ENCODE measurements at places on chromosomes 16 and 17. TPM values are rescaled to one million over a fixed set of nuclear protein-coding genes. Genes with fewer than 3 reads are reported as not detected.

Gene MC1R
- 2.2 TPM for polyA plus RNA-seq

GRCh38 chr16:27275394-27275793 is 6.8 kb upstream of the NSMCE1 start:
- DNase-seq, result no peak

DNA sequence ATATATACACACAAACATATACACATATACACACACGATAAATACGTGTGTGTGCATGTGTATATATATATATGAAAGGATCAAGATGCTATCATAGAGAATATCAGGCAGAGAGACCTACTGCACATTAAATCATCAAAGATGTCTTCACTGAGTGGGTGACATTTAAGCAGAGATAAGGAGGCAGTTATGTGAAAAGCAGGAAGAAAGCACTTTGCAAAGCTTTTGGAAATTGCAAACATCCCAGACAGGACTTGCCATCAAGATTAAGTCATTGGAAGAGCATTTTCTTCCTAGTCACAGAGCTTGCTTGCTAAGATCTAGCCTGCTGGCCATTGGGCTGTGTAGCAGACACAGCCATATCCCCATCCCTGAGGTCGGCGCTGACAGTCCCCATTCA is 56.4 kb downstream of the VAT1L start:
- DNase-seq, result no peak

DNA sequence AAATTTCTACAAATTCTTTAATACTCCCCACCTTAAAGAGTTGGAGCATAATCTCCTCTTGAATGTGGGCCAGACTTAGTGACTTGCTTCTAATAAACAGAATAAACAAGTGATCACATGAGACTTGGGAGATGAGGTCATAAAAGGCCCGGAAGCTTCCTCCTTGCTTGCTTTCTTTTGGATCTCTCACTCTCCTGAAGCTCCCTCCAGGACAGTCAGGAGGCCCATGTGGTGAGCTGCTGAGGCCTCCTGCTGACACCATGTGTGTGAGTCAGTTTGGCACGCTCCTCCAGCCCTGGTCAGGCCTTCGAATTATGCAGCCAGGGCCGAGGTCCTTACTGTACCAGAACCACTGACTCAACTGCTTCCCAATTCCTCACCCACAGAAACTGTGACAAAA is 53.2 kb downstream of the NDEL1 start:
- no peak for DNase-seq

GRCh38 chr17:77366206-77366557 is 225.4 kb downstream of the SEC14L1 start:
- DNase-seq, result no peak

DNA sequence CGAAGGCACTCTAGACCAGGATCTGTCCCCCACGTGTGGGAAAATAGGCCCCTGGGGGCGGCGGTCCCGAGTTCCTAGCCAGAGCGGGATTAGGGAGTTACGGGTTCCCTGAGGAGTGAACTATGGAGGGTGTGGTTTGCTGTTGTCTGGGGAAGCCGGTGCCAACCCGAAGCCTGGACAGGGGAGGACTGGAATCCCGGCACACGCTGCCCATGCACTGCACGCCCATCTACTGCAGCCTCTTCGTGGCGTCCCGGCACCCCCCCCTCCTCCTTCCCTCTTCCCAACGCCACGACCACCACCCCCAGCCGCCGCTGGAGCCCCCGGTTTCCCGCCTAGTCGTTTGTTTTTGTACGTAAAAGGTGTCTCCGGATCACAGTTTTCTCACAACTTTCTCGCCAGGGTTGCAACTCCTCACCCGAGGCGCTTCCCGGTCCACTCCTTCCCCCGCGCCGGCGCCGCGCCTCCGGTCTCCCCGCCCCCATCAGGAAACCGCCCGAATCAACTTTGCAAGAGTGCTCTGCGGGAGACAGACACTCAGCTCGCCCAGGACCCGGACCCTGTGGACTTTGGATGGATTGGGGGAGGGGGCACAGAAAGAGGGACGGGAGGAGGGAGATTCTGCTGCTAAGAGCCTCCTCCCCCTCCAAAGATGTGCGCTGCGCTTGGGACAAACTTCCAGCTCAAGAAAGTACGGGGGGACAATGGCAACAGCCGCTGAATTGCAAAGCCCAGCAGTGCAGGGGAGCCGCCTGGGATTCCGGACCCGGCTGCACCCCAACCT is 1.4 kb upstream of the LHX1 start:
- DNase-seq, result no peak

GRCh38 chr16:1920727-1921171 is 2.5 kb upstream of the HS3ST6 start:
- DNase-seq, result no peak

Measured in forelimb muscle (tissue), 1 donor.